ENCODE measurements at places on chromosomes 3 and 15.

- no peak for DNase-seq
Measured at GRCh38 chr3:122515870-122516269, 1.1 kb upstream of the KPNA1 start.

- no peak for DNase-seq
Measured at GRCh38 chr15:99182791-99183190, 66.6 kb downstream of the TTC23 start.

DNA sequence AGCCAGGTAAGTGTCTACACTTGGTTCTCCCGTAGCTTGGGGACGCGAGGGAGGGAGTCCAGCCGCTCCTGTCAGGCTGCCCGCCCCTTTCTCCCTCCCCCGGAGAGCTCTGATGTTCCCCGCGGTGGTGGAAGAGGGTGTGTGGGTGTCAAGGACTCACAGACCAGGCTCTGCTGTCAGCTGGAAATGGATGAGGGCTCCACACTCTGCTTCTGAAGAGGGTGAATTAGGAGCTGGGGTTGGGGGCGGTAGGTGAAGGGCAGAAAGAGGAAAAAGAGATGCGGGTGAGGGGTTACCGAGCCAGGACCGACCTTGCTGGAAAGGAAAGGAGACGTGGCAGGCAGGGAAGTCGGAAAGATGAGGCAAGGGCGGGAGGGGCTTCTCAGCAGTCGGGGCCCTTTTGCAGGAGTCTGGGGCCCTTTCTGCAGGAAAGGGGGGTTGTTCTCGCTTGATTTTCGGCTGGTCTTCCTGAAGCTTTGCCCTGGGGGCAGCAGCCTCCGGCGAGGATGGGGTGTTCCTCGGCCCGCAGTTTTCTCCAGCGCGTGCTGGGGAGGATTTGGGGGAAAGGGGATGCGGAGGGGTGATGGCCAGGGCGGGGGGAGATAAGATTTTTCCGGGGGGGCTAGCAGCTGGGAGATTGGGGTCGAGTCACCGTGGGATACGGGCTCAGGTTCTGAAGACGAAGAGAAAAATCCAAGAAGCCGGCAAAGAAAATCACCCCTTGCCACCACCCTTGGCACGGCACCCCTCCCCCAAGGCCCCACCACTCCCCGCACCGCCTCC is 602 bp upstream of the BAHD1 start:
- no peak for DNase-seq

- no peak for DNase-seq
Measured at GRCh38 chr3:123098426-123099330, 31.9 kb downstream of the PDIA5 start.

Data from stimulated activated CD8-positive, alpha-beta memory T cell treated with anti-CD3 and anti-CD28 coated beads, Interleukin-7, amount 100 ng/mL, for 48 hours (primary cell).